ENCODE measurements at places on chromosomes 12 and 14.
A peak's percentile ranks its signal among the peaks of the same experiment; 100 is the strongest.

GRCh38 chr12:54486173-54486867 is 11.2 kb upstream of the NCKAP1L start:
- DNase-seq: no peak

GRCh38 chr12:4120316-4120917 is 153.1 kb upstream of the CCND2 start:
- no peak for DNase-seq

GRCh38 chr12:106304001-106304421 is 1.5 kb downstream of the TCP11L2 start:
- DNase-seq: no peak

- DNase-seq: peak; percentile 16
Measured at GRCh38 chr12:9751204-9752144, 9.2 kb downstream of the CD69 start.

DNA sequence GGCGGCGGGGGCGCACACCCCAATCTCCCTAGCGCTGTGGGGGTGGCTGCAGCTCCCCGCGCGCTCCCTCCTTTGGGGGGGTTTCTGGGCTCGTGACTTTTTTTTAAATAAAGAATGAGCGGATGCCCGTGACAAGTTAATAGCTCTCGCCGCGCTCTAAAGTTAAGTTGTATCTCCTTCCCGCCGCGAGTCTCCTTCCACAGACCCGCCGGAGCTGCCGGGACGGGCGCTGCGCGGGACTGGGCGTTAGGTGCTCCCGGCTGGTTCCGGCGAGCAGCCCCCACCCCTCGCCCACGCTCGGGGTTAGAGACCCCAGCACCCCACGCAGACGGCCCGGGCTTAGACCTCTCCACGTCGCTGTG is 82.6 kb upstream of the HMGA2 start:
- DNase-seq: peak; percentile 51

GRCh38 chr14:70924521-70924920 is 17.3 kb downstream of the PCNX1 start:
- DNase-seq: no peak

- DNase-seq: no peak
Measured at GRCh38 chr14:63224196-63224595, 20.0 kb downstream of the RHOJ start.

- no peak for DNase-seq
Measured at GRCh38 chr12:113601656-113602263, 130.1 kb upstream of the LHX5 start.

- peak; percentile 19 for DNase-seq
Measured at GRCh38 chr12:53750812-53751335, 905 bp downstream of the CISTR start.

Measured in IMR-90 (cell line).